ENCODE measurements at places on chromosomes 3 and 15.
A peak's percentile ranks its signal among the peaks of the same experiment; 100 is the strongest.

DNA sequence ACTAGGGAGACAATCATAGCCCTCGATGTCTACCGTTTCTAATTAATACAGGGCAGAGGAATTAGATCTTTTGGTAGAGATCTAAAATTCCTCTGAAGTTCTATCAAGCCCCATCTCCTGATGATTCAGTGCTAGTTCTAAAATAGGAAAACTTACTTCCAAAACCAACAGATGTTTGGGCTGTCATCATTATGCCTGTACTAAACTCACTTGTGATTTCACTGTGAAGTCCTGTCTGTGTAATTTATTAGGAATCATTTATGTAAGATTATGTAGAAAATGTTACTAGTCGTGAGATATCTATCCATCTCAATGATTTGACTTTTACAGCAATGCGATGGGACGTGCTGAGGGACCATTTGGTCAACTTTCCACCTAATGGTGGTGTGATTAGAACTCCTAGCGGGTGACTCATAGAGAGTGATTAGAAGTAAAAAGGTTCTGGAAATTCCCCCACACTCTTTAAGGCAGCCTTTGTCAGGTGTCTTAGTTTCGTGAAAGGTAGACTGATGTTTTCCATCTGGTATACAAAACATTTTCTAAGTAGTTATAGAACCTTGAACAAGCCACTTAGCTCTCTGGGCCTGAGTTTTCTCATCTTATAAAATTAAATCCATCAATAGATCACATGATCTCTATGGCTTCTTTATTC, 34.2 kb downstream of the LIPC start:
- no peak for DNase-seq

- DNase-seq = no peak
Measured at GRCh38 chr15:74172701-74173379, 670 bp upstream of the ISLR start.

GRCh38 chr3:182983876-182984275, 3.5 kb upstream of the DCUN1D1 start:
- no peak for DNase-seq

- DNase-seq = no peak
Measured at GRCh38 chr3:180990505-180990904, 969 bp upstream of the DNAJC19 start.

DNA sequence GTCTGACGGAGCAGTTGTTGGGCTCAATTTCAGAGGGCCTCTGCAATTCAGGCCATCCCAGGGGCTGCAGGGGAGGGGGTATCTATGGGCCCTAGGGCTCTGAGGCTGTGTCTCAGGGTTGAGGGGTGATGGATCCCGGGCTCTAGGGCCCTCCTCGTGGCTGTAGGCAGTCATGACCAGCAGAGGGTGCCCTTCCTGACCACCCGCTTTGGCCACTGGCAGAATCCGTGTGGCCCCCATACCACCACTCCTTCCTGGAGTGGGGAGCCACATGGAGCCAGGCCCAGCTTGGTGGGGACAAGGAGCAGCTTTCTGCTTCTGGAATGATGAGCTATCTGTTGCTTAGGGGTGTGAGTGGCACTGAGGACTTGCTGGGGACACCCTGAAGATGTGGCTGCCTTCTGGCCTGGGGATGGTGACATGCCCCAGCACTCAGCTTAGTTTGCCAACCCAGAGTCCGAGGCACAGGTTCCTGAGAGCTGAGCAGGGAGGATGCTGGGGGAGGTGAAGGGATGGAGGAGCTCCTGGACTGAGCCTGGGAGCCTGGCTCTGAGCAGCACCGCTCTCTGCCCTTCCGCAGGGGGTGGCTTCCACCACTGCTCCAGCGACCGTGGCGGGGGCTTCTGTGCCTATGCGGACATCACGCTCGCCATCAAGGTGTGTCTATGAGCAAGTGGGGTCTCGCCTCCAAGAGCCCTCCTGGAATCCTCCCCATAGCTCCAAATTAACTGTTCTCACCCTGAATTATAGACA, 20.2 kb downstream of the HDAC11 start:
- DNase-seq = no peak

DNA sequence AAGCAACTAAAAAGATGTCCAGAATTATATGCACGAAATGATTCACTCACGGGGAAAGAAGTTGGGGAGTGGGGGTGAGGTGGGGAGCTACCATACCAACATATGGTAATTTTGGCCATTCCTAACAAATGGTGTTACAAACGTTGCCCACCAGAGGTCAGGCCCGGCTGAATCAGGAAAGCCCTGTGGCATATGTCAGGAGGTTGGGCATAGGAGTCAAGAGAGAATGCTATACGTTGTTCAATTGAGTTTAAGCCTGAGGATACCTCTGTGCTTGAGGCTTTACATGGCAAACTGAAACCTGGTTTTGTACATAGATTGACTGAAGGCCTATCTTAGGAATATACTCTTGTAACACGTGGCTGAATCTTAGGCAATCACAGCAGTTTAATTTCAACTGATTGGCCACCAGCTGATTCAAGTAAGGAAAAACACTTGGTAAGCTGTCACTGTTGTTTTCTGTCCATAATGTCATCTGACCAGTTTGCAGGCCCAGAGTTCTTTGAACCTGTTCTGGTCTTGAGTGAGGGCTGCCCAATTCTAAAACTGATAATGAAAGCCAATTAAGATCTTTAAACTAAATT, 23.4 kb upstream of the SLC2A2 start:
- DNase-seq = peak; percentile 39

- no peak for DNase-seq
Measured at GRCh38 chr3:187255314-187255713, 36.2 kb downstream of the MASP1 start.

DNA sequence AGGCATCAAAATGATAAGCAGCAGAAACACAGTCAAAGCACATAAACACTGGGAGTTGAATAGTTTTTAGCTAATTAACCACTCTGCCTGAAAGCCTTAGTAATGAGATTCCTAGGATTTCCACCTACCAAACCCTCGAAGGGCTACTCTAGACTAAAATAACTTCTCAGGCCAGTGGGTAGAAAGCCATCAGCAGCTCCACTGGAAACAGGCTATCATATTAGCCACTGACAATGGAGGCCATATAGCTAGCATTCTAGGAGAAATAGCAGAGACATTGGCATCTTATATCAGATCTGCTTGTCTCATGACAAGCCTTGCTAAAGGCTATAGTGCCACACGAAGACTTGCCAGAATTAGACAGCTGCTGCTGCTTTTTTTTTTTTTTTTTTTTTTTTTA, 4.5 kb upstream of the CAPN3 start:
- DNase-seq = no peak

- no peak for DNase-seq
Measured at GRCh38 chr15:37979671-37980409, 45.4 kb downstream of the TMCO5A start.

GRCh38 chr3:47711596-47711995, 70.1 kb downstream of the SMARCC1 start:
- DNase-seq = no peak

DNA sequence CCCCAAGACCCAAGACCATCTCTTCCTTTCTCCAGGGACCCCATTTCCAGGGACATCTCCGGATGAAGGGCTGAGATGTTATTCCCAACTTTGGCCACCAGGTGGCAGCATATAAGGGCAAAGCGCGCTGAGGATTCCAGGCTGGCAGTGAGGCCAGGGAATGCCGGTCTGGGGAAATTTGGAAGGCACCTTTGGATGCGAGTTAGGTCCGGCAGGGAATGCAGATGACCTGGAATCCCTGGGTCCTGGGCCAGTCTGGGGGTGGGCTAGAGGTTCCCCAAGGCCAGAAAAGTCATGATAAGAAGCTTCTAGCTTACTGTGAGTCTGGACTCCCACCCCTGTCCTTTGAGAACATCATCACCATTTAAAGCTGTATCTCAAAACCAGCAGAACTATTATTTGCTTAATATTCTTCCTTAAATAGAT, 1.6 kb upstream of the CHST13 start:
- peak; percentile 40 for DNase-seq

DNA sequence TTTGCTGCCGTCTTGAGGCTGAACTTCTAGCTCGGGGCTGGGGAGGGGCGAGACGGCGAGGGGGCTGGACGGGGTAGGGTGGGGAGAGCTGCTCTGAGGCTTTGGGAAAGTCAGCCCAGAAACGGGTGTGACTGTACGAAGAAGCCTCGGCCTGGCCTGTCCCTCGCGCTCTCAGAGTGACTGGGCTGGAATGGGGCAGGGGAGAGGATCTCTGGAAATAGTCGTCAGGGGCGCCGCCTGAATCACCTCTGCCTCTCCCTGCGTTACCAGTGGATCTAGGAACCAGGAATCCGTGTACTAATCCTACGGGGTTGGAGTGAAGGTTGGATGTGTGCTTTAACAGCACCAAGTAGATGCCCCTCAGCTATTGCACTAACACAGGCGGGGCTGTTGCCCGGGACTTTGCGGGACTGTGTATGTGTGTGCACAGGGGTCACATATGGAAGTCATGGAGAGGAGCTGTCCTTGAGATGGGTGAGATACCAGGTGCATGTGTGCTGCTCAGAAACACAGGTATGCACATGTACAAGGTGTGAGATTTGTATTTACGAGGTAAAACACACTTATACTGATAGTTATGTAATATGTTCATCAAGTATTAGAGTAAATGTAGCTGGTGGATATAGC, 591 bp downstream of the FOXL2NB start:
- DNase-seq = no peak

GRCh38 chr3:59884409-59884808, 834.6 kb upstream of the CFAP20DC start:
- DNase-seq = no peak

- no peak for DNase-seq
Measured at GRCh38 chr3:63905731-63906620, 6.2 kb downstream of the SCAANT1 start.

- no peak for DNase-seq
Measured at GRCh38 chr3:123700791-123701722, 116.2 kb upstream of the HACD2 start.

DNA sequence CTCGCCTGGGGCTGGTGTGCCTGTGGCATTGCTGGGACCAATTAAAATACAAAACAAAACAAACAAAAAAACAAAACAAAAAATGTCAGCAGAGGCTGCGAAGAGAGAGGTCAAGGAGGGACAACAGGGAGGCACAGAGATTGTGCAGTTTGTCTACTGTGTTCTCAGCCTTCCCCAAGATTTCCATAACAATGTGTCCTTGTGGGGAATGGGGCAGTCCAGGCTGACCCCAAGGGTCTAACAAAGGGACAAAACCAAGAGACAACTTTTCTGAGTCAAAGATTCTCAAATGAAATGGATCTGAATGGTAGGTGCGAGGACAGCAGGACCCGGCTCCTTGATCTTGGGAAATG, 46.4 kb upstream of the TRPM1 start:
- DNase-seq = no peak

- DNase-seq = no peak
Measured at GRCh38 chr3:140056047-140056446, 121.1 kb downstream of the CLSTN2 start.

GRCh38 chr3:14633819-14634424, 17.6 kb upstream of the CCDC174 start:
- no peak for DNase-seq

- DNase-seq = no peak
Measured at GRCh38 chr3:70916375-70917055, 604.1 kb upstream of the MDFIC2 start.

DNA sequence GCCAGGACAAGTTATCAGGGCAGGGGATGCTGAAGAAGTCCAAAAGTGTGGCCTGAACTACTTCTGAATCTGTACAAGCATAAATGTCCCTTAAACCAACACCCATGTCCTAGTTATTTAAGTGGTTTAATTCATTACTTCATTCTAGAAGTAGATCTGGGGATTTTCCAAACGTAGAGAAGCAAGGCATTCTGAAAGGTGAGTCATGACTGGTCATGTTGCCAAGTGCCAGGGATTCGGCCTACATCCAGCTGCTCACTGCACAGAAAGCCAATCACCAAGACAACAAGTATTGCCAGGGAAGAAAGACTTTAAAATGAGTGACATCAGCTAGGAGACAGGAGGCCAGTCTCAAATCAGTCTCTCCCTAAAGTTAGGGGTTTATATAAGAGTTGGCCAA, 396.6 kb downstream of the GABRB3 start:
- no peak for DNase-seq

- no peak for DNase-seq
Measured at GRCh38 chr3:151398895-151399294, 14.3 kb upstream of the P2RY12 start.

- DNase-seq = no peak
Measured at GRCh38 chr3:85342915-85343314, 384.1 kb downstream of the CADM2 start.

GRCh38 chr3:126305427-126305826, 51.8 kb downstream of the KLF15 start:
- no peak for DNase-seq

DNA sequence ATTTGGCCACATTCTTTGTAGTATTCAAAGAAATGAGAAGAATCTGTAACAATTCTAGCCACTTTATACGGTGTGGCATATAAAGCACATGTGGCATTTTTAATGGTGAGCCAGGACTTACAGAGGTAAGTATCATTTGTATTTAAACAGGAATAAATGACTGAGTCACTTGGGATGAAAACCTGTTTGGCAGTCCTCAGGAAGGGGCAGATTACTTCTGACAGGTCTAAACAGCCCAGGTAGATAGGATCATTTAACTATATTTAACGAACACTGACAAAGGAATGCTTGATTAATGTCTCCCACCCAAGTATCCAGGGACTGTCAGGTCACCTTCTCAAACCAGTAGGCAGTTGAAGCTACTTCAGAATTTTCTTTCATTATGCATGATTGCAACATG, 241.5 kb upstream of the SATB1 start:
- no peak for DNase-seq

Measured in NT2/D1 (cell line).